SJCRH30 (cell line): ENCODE measurements at places on chromosomes 12 and 14. TPM values are rescaled to one million over a fixed set of nuclear protein-coding genes. Genes with fewer than 3 reads are reported as not detected.

GRCh38 chr12:64792128-64792527 is 32.3 kb upstream of the TBC1D30 start:
- no peak for DNase-seq

DNA sequence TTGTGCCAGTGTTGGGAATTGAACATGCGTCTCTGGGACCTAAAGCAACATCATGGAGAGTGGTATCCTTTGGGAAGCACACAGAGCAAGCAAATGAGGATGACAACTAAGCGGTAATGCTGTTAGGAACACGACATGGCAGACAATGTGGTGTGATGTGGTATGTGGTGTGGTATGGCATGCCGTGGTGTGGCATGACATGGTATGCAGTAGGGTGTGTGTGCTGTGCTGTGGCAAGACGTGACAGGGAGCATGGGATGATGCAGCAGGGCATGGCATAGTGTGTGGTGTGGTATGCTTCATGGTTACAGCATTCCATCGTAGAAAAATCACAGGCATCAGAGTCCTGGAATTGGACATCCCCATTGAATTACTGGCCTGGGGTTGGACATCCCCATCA is 108.7 kb downstream of the RTN1 start:
- no peak for DNase-seq

NELL2 gene
- 2.7 and 4.8 TPM in 2 replicates for total RNA-seq

DNA sequence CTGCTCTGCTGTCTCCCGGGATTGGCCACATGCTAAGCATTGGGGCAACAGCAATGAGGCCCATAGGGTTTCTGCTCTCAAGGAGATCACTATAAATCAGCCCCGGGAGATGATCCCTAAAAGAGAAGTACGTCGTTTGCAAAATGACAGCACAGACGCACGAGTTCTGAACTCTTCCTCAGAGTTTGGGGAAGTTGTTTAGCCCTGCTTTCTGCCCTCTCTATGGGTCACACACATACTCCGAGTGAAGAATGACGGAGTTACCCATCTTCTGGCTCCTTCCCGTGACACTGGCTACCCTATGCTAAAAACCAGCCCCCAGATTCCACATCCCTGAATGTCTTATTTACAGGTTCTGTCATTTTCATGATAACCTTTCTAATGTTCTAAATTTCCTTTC is 258.0 kb upstream of the PLEKHG7 start:
- DNase-seq, result no peak

DNA sequence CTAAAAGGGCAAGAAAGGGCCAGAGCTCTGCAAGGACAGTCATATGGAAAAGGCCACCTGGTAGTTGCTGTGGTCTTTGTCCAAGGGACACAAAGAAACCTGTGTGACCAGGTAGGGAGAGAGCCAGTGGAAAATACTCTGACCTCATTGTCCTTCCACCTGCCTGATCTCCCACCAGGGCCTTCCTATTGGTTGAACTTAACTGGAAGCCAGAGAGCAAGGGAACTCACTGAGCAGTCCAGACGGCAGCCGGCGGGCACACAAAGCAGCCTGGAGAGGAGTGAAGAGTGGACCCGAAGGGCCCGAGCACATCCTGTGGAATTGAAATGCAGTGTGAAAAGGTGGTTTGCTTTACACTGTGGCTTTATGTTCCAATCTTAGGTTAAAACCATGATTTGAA is 120.7 kb downstream of the SLC25A21 start:
- DNase-seq, result no peak

PKP2 gene
- 3.5 and 5.1 TPM in 2 replicates for total RNA-seq

SCN8A gene
- 0.33 and 0.67 TPM in 2 replicates for total RNA-seq

C14orf132 gene
- not detected in 2 replicates for total RNA-seq

PPP1R1A gene
- total RNA-seq, result not detected in 2 replicates

- peak; percentile 42 for DNase-seq
These were observed 90.7 kb downstream of the PPFIA2 start for GRCh38 chr12:81668475-81668874.

DNA sequence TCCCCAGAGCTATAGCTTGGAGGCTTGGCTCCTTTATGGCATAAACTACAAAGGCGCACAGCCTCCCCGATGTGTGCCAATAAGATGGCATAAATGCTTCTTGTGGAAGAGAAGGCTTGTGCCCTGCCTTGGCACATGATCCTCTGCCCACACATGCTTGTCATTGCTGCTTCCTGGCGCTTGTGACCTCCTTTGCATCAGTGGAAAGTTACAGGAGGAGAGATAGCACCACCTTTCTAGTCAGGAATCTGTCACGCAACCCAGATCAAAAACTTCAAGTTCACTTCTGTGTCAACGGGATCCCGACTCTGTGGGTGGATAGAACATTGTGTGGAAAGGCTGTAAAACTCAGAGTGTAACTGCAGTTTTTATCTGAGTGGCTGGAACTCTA is 183.8 kb upstream of the HIF1A start:
- no peak for DNase-seq

DNA sequence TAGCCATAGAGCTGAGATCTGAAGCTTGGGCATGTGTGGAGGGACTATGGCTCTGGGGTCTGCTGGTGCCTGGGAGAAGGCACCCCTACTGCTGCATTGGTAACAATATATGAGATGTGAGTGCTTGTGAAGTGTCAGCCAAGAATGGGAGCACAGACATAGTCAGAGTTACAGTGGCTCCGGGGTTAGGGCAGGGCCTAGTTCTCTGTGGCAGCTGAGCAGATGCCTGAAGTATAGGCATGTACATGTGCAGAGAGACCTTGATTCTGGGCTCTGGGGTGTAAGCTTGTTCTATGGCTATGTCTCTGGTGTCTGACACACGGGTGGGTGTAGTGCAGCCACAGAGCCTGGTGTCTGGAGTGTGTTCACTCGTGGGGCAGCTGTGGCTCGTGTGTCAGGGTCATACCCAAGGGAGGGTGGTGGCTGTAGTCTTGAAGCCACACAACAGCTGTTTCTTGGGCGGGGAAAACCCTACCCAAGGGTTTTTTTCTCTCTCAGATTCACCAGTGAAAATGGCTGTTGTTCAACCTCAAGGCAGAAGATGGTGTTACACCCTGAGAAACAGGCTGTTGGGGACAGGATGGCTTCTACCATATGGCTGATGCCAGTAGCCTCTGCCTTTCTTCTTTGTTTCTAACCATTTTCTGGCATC is 11.9 kb upstream of the TCL1A start:
- peak; percentile 8 for DNase-seq

GRCh38 chr12:33828326-33828725 is 194.0 kb upstream of the ALG10 start:
- peak; percentile 83 for DNase-seq

- no peak for DNase-seq
These were observed 5.3 kb downstream of the ACIN1 start for GRCh38 chr14:23089498-23090253.

NANOG gene
- 0.05 TPM in 1 of 2 replicates, not detected in the other for total RNA-seq

PPM1H gene
- total RNA-seq, result 4.1 and 4.3 TPM in 2 replicates

DNA sequence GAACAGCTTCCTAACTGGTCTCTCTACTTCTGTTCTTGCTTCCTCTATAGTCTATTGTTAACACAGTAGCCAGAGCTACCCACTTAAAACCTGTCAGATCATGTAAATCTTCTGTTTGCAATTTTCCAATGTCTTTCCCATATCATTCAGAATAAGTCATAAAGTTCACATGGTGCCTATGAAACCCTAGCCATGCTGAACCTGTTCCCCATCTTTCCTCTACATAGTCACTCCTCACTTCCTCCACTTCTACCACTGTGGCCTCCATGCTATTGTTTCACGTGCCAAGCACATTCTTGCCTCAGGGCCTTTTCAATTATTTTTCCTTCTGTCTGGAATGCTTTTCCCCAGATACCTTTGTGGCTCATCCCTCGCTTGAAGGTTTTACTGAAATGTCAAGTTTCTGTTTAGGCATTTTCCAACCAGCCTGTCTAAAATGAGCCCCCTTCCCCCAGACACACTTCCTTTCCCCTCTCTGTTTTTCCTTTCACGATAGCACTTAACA is 132.1 kb downstream of the DYRK2 start:
- DNase-seq, result peak; percentile 22

KIF5A gene
- total RNA-seq, result 0.41 and 0.47 TPM in 2 replicates

MUCL1 gene
- total RNA-seq, result not detected in 2 replicates

DNA sequence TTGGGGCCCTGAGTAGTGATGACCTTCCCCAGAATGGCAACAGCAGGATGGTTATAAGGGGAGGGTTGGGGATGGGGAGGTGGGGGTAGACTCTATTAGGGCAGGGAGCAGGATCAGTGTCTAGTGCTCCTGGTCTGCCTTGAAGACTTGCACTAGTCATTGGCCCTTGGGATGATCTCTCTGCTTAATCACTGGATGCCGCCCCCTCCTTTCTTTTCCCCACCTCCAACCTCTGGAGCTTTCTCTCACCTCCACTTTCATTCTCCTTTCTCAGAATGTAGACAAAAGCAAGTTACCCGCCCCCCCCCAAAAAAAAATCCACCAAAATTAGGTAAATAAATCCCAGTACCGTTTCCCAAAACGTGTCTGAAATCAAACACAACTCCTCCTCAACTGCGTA is 2.8 kb upstream of the KCNK10 start:
- no peak for DNase-seq

DNA sequence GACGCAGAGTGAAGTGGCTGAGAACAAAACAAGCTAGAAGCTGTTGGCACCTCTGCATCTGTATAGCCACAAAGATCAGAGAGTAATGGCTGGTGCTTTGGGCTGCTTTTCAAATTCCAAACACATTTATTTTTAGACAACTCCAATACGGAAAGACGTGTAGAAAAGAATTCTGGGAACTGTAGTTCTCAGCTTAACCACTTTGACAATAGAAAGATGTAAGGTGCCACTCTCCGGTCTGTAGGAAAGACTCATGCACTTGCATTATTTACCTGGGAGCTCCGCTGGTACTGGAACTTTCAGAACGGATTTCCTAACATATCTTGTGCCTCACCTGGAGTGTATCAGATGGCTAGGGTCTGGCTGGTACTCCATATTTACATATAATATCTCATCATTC is 1.8 kb upstream of the OR4K2 start:
- no peak for DNase-seq

DNA sequence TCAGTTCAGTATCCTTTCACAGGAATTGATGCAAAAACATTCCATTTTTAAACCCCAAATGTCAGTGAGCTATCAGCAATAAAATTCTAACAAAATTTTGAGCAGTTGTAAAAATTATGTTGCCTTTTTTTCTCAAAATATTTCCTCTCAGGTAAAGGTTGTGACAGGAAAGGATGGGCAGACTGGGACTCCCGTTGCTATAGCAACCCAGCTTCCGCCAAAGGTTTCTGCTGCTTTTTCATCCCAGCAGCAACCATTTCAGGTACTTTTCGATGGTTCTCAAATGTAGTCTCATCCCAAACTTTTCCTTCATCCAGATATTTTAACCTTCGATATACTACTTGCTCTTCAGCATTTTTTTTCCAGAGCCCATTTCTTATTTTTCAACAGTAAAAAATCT is 13.6 kb downstream of the EP400 start:
- DNase-seq, result no peak

- DNase-seq, result peak; percentile 80
These were observed 87.1 kb downstream of the TMCC3 start for GRCh38 chr12:94563286-94563685.

SRRM4 gene
- total RNA-seq, result not detected in 2 replicates

- no peak for DNase-seq
These were observed 14.5 kb downstream of the FBXL14 start for GRCh38 chr12:1579651-1580435.

DHRS2 gene
- 0.84 and 0.99 TPM in 2 replicates for total RNA-seq

UNC79 gene
- total RNA-seq, result 0.05 TPM in 1 of 2 replicates, not detected in the other
